ENCODE measurements at places on chromosomes 1 and 21.

DNA sequence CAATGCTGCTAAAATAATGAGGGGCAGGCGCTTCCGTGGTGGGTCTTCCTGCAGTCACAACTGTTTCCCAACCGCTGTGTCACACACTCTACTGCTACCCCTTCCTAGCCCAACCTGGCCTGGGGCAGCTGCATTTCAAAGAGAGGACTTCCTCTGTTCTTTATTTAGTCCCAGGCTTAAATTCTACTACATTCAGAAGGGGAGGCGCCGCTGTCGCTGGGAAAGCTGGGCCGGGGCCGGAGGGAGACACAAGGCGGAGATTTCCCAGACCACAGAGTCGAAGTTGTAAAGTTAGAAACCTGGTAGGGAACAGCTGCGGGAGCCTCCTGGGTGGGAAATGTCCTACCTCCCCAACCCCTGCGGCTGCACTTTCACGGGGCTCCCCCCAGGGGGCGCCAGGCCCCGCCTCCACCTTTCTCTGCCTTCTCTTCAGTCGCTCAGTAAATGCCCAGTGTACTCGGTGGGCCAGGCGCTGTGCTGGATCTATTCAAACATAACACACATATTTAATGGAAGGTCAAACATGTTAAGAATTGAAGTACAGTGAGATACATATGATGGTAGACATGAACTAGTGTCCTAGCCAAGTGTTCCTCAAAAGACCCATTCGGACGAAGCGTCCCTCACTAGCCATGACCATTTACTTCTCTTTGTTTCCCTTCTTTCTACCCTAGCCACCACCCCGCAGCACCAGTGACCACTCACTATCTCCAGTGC lies 23.1 kb downstream of the DYRK3 start:
- peak; percentile 58 for DNase-seq

GRCh38 chr1:43438006-43438405 lies 15.7 kb downstream of the HYI start:
- DNase-seq: no peak

GRCh38 chr1:41743366-41743765 lies 175.4 kb downstream of the HIVEP3 start:
- DNase-seq: no peak

DNA sequence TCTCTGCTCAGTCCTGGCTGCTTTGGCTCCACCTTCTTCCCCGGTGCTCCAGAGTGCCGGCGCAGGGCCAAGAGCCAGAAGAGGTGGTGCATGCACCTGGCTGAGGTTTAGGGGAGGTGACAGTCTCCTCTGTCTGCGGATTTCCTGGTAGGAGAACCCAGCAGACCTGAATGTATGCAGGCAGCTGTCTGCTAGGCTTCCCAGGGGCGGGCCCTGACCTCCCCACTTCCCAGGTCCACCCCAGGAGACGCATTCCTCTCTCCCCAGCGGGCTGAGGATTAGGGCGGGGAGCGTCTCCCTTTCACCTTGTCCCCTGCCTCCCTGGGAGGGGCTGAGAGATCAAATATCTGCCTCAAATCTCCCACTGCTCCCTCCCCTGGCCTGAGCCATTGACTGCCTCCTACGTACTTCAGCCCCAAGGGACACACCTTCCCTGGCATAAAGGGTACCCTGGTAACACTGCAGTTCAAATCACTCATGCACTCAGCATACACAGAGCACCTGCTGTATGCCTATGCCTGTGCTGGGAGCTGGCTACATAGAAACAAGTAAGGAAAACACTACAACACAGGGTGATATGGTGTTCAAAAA lies 27.5 kb downstream of the DMBX1 start:
- no peak for DNase-seq

GRCh38 chr1:7655354-7655753 lies 115.7 kb upstream of the VAMP3 start:
- no peak for DNase-seq

- DNase-seq: no peak
These were observed 1.7 kb downstream of the HLX start for GRCh38 chr1:220880726-220881506.

- no peak for DNase-seq
These were observed 274.5 kb downstream of the VAV3 start for GRCh38 chr1:107690491-107690890.

GRCh38 chr1:21251773-21252471 lies 38.3 kb downstream of the ECE1 start:
- DNase-seq: no peak

- no peak for DNase-seq
These were observed 61.4 kb downstream of the GORAB start for GRCh38 chr1:170593173-170594011.
